Forelimb muscle (tissue), 1 donor: ENCODE measurements at places on chromosomes 3 and 15. TPM values are rescaled to one million over a fixed set of nuclear protein-coding genes. Genes with fewer than 3 reads are reported as not detected.

NR2E3 gene
- 7.4 TPM for polyA plus RNA-seq

SEMA6D gene
- polyA plus RNA-seq = 60.2 TPM

CLRN1 gene
- 0.23 TPM for polyA plus RNA-seq

C2CD4B gene
- polyA plus RNA-seq = 1.8 TPM

ERICH6 gene
- polyA plus RNA-seq = 0.11 TPM

TMEM43 gene
- polyA plus RNA-seq = 47.7 TPM

SHISA5 gene
- 58.4 TPM for polyA plus RNA-seq

FBXL22 gene
- polyA plus RNA-seq = 33.6 TPM

TM4SF18 gene
- polyA plus RNA-seq = 10.5 TPM

GOLGA8S gene
- polyA plus RNA-seq = 0.92 TPM

MB21D2 gene
- 17.5 TPM for polyA plus RNA-seq

MLF1 gene
- 88.4 TPM for polyA plus RNA-seq

KNL1 gene
- polyA plus RNA-seq = 7.5 TPM

CCDC33 gene
- not detected for polyA plus RNA-seq

FOXB1 gene
- not detected for polyA plus RNA-seq

AADAC gene
- 0.25 TPM for polyA plus RNA-seq

STRC gene
- polyA plus RNA-seq = 0.90 TPM

SPSB4 gene
- polyA plus RNA-seq = 18.7 TPM

REC114 gene
- polyA plus RNA-seq = not detected

DLL4 gene
- polyA plus RNA-seq = 14.1 TPM

SH2D7 gene
- 0.09 TPM for polyA plus RNA-seq

RLBP1 gene
- 0.28 TPM for polyA plus RNA-seq

CACNA1D gene
- 1.4 TPM for polyA plus RNA-seq
